ENCODE measurements at places on chromosomes 5 and 9.

GRCh38 chr9:15271403-15271802 is 35.6 kb downstream of the TTC39B start:
- DNase-seq, result no peak

GRCh38 chr5:117327511-117327910 is 752.9 kb upstream of the SEMA6A start:
- DNase-seq, result no peak

GRCh38 chr5:37640088-37640487 is 199.8 kb downstream of the GDNF start:
- DNase-seq, result no peak

DNA sequence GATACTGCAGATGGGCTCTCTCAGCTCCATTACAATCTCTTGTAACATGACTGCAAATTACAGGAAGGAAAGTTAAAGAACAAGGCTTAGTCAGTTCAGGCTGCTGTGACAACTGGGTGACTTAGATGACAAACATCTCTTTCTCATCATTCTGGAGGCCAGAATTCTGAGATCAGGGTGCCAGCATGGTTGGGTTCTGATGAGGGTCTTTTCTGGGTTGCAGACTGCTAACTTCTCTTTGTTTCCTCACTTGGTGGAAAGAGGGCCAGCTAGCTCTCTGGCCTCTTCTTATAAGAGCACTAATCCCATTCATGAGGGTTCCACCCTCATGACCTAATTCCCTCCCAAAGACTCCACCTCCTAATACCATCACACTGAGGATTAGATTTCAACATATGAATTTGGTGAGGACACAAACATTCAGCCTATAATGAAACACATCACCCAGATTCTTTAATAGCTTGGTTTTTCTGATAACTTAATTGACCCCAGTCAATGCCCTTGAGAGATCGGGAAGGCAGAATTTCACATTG is 73.6 kb upstream of the MAMDC2 start:
- no peak for DNase-seq

DNA sequence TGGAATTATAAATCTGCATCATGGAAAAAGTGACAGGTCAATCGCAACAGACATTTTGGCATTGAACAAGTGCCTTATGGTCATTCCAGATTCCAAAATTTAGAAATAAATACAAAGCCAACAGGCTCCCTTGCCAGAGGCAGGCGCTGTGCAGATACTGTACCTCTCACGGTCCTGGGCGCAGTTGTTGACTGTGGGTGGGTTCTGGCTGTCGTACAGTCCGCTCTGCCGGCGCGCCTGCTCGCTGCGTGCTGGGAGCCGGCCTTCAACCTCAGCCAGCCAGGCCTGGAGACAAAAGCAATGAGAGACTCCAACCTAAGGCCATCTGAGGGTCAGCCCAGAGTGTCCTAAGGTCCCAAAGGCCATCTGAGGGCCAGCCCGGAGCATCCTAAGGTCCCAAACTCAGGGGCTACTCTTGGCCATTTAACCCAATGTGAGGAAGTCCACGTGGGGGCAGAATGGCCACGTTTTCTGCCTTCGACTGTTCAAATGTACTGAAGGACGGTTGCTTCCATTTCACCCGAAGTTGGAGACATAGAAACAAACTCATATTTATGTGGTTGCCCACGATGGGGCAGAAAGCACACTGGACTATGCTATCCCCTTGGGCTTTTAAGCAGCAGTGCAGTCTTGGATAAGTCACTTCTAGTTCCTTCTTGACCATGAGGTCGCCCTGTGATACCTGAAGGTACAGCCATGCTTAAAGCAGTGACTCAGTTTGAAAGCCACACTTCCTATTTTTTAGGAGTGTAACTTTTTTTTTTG is 65.2 kb downstream of the USP20 start:
- DNase-seq, result no peak

- no peak for DNase-seq
These were observed at the start of gene AIF1L for GRCh38 chr9:131096269-131097125. TSS of gene AIF1L (plus strand) at chr9:131096531. CDS start at chr9:131096630, 99 bp downstream.

DNA sequence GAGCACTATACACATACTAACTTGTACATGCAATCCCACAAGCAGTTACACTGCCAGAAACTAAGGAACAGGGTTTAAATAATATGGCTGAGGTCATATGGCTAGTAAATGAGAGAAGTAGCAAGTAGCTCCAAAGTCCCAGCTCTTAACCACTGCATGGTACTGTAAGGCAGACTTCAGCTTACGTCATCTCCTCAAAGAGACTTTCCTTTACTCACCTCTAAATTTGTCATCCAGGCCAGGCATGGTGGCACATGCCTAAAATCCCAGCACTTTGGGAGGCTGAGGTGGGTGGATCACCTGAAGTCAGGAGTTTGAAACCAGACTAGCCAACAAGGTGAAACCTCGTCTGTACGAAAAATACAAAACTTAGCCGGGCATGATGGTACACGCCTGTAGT is 20.4 kb upstream of the SELENOP start:
- no peak for DNase-seq

DNA sequence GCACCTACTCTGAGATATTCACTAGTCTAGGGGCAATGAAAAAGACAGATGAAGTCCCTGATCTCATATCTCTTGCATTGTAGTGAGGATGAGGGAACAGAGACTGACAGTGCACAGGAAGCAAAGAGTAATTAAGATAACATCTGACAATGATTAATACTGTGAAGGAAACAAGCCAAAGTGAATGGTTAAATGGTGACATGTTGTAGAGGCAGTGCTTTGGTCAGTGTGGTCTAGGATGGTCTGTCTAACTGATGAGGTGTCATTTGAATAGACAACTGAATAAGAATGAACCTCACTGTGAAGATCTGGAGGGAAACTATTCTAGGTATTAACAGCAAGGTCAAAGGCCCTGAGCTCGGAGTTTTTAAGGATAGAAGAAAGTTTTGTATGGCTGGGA is 333.3 kb upstream of the GRIA1 start:
- DNase-seq, result no peak

DNA sequence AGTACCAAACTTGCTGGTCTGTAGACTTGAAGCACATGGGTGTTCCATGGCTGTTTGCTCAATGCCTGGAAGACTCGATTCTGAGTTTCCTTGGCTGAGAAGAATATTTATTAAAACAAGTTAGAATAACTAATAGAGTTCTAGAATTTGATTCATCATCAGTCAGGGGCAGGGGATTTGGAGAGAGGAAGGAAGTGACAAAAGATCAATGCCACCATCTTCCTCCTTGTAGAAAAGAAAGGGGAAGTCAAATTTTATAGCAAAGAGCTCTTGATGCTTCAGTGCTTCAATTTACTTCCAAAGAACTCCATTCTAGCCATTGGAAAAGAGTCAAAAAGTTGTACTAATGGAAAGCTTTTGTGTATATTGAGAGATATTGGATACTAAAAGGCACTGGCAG is 236.3 kb downstream of the MCTP1 start:
- DNase-seq, result no peak

- DNase-seq, result no peak
These were observed 285.3 kb downstream of the ZNF608 start for GRCh38 chr5:124461157-124461556.

DNA sequence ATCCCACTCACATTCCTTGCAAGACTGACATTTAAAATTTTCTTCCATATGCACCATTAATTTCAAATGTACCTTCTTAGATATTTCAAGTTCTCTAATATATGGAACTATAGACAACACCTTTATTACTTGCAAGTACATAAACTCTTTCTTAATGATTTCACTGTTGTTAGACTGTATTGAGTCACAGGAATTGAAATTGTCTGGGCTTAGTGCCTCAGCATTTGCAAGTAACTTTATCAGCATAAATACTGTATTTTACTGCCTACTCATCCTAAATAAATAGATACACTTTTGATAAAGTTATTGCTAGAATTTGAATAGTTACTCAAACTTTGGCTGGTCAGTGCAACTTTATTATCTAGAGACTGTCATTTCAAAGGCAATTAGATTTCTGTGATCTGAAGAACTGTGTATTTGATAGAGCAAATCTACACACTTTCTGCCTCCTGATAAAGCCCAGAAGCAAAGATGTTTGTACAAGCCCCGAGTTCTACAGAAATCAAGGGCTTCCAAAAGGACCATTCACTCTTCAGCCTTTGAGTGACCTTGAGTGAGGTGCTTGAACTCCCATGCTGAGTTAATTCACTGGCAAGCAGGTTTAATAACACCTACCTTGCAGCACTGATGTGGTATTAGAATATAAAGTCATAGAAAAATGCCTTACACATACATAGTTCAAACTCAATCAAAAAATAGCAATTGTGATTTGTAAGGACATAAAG is 91.6 kb downstream of the COX7C start:
- DNase-seq, result no peak

DNA sequence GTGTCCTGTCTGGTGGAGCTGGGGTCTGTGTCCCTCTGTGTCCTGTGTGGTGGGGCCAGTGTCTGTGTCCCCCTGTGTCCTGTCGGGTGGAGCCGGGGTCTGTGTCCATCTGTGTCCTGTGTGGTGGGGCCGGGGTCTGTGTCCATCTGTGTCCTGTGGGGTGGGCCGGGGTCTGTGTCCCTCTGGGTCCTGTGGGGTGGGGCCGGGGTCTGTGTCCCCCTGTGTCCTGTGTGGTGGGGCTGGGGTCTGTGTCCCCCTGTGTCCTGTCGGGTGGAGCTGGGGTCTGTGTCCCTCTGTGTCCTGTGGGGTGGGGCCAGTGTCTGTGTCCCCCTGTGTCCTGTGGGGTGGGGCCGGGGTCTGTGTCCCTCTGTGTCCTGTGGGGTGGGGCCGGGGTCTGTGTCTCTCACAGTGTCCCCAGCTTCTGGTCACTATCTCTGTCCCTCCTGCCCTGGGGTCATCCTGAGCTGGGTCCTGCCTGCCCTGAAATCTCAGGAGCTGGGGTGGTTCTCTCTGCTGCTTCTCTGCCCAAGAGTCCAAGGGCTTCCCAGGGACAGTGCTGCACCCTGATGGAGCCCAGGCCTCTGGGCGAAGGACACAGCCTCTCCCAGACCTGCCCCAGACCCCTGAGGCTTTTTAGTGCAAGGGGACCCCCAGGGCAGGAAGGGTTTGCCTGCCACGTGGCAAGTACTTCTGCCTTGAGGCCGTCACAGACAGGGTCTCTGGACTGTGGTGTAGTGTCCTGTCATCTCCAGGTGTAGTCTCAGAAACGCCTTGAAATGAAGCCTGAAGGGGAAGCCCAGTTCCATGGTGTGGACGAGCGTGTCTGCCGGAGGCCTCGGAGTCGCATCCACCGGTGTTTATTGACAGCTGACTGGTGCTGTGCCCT is 131.3 kb downstream of the RXRA start:
- no peak for DNase-seq

GRCh38 chr9:33878691-33879366 is 61.9 kb downstream of the UBE2R2 start:
- DNase-seq, result no peak

DNA sequence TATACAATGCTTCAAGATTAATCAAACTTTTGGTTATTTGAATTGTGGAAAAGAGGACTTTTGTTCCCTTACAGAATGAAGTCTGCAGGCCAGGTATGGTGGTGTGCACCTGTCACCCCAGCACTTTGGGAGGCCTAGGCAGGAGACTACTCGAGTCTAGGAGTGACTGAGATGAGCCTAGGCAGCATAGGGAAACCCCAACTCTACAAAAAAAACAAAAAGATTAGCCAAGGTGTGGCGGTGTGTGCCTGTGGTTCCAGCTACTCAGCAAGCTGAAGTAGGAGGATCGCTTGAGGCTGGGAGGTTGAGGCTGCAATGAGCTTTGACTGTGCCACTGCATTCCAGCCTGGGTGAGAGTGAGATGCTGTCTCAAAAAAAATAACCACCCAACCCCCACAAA is 9.3 kb downstream of the CCNH start:
- DNase-seq, result no peak

DNA sequence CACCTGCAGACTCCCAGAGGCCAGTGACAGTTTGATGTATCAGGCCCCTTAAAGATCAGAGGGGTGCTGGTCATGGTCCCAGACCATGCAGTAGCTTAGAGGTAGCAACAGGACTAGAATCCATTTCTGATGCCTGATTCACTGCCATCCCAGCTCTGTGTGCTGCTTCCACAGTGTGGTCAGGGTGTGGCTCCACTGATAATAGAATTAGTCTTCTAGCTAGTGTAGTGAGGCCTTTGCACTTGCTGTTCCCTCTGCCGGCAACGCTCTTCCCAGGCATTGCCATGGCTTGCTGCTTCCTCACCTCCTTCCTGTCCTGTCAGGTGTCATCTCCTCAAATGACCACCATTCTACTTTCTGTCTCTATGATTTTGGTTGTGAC is 15.8 kb downstream of the PPARGC1B start:
- no peak for DNase-seq

GRCh38 chr9:69965416-69966145 is 78.1 kb upstream of the MAMDC2 start:
- no peak for DNase-seq

GRCh38 chr9:84829997-84830696 is 160.6 kb downstream of the NTRK2 start:
- DNase-seq, result no peak

GRCh38 chr9:69527454-69527853 is 144.7 kb downstream of the APBA1 start:
- no peak for DNase-seq

- no peak for DNase-seq
These were observed 14.7 kb downstream of the PBX3 start for GRCh38 chr9:125761676-125762450.

All from right renal cortex interstitium (tissue), 3 donors.